ENCODE measurements at places on chromosomes 11 and 22.

GRCh38 chr11:134640536-134640935, 228.5 kb upstream of the B3GAT1 start:
- no peak for DNase-seq

- DNase-seq: no peak
These were observed 1318.3 kb upstream of the RAG2 start for GRCh38 chr11:37916331-37916730.

GRCh38 chr11:57513911-57514537, 1.5 kb downstream of the SLC43A1 start:
- peak; percentile 62 for DNase-seq

DNA sequence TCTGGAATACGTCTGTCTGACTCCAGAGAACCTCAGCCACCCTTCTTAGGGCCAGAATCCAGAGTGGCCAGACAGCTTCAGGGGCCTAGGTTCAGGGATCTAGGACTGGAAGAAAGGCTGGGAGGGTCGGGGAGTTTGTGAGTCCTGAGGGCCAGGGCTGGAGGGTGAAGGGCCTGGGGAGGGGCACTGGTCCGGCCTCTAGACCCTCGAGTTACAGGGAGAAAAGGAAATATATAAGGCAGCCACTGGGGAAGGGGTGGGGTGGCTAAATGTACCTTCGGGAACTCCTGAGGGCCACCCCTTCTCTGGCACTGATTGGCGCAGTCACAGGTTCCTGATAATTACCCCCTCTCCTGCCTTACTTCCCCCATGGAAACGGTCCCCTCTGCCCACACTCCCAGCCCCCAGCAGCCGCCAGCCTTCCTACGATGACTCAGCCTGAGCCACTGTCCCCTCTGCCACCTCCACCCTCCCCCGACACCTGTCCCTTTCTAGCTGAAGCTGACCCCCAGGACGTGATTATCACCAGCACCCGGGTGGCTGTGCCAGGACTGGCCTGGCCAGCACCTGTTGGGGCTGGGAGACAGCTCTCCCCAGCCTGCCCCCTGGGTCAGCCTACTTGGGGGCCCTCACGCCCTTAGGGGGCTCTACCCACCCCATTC, 26.4 kb downstream of the MB start:
- DNase-seq: no peak

GRCh38 chr11:29272019-29272654, 744.7 kb downstream of the KCNA4 start:
- DNase-seq: no peak

DNA sequence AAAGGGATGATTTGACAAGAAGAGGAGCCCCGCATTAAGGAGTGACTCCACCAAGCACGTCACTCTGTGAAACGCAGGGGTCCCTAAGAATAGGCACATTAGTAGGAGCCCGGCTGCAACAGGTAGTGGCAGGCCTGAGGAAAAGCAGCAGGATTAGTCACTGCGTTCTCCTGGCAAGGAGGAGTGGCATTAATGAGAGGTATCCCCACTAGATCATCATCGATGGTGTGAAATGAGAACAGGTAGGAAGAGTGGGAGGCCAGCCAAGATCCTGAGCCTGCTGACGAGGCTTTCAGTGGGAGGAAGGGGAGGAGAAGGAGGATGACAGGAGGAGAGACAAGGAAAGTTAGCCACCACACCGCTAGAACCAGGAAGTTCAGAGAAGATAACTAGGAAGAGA, 38.6 kb downstream of the NRXN2 start:
- DNase-seq: no peak

- DNase-seq: no peak
These were observed 2.8 kb upstream of the USP2 start for GRCh38 chr11:119384332-119384731.

GRCh38 chr22:39501644-39502108, 414 bp upstream of the MIEF1 start:
- no peak for DNase-seq

DNA sequence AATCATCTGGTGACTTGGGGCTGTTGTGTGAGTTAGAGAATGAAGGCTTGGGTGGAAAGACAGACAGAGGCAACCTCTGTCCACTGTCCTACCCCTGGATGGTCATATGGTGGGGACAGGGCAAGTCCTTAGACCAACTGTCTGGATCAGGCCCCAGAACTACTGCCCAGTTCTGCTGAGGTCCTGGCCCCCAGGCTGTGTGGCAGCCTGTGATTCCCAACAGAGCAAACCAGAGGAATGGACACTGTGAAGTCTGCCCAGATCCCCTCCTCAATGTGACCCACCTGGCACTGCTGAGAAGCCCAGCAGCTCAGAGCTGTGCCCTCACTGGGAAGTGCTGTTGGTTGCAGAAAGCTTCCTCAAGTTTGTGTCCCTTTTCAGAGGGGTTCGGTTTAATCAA, 69.0 kb downstream of the GGTLC2 start:
- DNase-seq: no peak

GRCh38 chr11:14133381-14133780, 170.9 kb downstream of the SPON1 start:
- no peak for DNase-seq

GRCh38 chr22:24106385-24107381, 74.6 kb upstream of the SUSD2 start:
- DNase-seq: peak; percentile 12

GRCh38 chr11:44319552-44320288, 9.8 kb upstream of the ALX4 start:
- no peak for DNase-seq

GRCh38 chr22:44182588-44183286, 2.0 kb downstream of the PARVG start:
- DNase-seq: peak; percentile 82

- no peak for DNase-seq
These were observed 80.9 kb upstream of the PICALM start for GRCh38 chr11:86149792-86150191.

DNA sequence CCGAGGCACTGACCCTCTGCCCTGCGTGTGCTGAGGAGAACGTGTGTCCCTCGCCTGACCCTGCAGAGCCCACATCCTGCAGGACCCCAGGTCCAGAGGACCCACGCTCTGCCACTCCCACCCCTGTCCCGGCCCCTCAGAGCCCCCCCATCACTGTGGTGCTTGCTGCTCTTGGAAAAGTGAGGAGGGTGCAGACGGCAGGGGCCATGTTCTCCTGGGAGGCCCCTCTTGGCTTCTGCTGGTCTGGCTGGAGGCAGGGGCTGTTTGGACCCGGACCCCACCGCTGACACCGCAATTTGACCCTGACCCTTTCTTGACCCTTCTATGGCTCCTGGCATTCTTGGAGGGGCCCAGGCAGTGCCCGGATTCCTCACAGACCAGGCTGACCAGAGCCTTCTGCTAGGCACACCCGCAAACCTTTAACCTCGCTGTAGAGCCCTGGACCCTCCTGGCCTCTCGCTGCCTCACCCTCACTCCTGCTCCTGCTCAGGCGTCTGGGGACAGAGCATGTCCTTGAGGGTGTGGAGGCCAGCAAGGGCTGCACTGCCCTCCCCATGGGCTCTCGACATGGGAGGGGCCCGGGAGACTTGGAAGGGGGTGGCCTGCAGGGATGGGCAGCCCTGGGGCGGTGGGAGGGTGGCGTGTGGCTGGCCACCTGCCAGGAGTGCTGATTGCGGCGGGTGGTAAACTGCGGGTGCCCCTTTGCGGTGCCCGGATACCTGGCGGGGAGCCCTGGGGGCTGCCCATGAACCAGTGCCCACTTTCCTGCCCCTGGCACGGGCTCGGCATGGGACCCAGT, 37.0 kb upstream of the MUC5AC start:
- no peak for DNase-seq

DNA sequence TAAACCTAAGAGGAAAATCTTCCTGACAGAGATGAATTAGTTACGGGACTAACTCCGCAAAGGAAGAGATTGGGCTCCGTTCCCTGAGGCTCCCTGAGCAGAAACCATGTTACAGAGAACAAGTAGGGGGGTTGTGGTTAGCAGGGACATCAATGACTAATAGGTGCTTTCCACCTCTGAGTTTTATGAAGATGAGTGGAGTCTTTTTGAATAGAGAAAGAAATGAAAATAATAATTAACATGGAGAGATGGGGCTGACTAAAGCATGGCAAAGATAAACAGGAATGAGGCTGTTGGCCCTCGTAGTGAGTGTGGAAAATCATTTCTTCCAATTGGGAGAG, 47.5 kb upstream of the PICALM start:
- DNase-seq: no peak

- DNase-seq: no peak
These were observed 35.0 kb downstream of the AMPD3 start for GRCh38 chr11:10490032-10490397.

GRCh38 chr11:108587109-108587508, 6.5 kb downstream of the EXPH5 start:
- DNase-seq: no peak

DNA sequence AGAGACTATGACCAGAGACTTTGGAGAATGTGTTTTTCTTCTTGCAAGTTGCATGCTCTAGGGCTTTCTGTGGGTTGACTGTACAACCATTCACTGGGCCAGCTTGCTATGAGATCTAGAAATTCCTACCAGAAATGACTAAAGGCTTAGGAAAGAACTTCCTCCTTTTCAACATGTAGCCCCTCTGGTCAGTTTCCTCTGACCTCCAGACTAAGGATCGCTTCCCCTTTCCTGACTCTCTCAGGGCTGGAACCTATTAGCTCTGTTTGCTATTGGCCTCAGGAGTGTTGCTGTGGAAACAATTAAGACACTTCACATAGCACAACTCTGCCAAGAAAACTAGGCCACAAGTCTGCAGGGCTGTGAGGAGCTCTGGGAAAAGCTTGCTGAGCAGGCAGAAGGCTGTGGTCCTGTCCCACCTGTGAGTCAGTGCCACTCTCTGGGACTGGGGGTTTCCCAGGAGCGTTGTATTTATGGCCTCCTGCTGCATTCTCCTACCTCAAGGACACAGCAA, 10.7 kb downstream of the CRY2 start:
- DNase-seq: peak; percentile 85

GRCh38 chr22:36461665-36462649, 19.5 kb downstream of the TXN2 start:
- no peak for DNase-seq

DNA sequence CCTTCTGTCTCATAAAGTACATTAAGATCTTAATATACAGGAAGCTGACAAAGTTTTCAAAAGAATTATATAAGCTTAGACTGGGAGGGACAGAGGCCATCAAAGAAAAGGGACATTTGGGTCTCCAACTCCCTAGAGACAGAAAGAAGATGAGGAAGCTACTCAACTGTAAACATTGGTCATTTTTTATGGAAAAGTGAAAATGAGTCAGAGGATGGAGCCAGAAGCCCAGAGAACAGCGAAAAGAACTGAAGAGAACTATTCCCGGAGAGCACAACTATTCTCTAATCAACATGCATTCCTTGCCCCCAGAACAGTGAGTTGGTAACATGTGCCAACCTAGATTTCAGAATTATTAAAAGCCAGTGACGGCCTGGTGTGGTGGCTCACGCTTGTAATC, 779.3 kb downstream of the DLG2 start:
- DNase-seq: no peak

Measured in suppressor macrophage (primary cell).